ENCODE measurements at places on chromosomes 12 and 14.

- H3K4me3 ChIP-seq = no peak overlapping the region
- DNase-seq = no peak
- H3K36me3 ChIP-seq = peaks cover 3% of the 10 kb centered on the region
- no peaks in the 10 kb centered on the region for H3K27me3 ChIP-seq
- no peak overlapping the region for H3K27ac ChIP-seq
These were observed 617 bp upstream of the MGP start for GRCh38 chr12:14886271-14886670.

DNA sequence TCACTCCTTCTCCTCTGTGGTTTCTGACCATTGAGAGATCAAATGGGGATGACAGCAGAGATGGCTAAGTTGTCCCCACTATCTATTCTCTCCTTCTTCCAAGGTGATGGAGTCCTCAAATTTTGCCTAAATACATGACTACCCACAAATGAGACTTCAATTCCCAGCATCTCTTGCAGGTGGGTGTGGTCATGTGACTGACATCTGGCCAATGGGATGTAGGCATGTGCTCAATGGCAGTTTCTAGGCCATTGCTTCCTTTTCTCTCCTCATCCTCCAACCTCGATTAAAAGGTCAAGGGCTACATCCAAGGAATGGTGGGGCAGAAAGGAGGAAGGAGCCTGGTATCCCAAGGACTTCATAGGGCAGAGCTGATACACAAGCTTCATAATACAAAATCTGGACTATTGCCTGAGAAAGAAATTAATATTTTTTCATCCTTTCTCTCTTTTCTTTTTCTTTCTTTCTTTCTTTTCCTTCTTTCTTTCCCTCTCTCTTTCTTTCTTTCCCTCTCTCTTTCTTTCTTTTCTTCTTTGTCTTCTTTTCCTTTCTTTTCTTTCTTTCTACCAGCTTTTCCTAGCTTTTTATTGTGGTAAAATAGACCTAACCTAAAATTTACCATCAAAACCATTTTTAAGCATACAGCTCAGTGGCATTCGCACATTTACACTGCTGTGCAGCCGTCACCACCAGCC lies 100.9 kb upstream of the PRB2 start:
- peaks cover under 1% of the 10 kb centered on the region for H3K36me3 ChIP-seq
- no peak for DNase-seq
- H3K4me3 ChIP-seq = no peak overlapping the region
- H3K27me3 ChIP-seq = peaks cover 24% of the 10 kb centered on the region
- peaks cover 9% of the 10 kb centered on the region for H3K4me1 ChIP-seq

DNA sequence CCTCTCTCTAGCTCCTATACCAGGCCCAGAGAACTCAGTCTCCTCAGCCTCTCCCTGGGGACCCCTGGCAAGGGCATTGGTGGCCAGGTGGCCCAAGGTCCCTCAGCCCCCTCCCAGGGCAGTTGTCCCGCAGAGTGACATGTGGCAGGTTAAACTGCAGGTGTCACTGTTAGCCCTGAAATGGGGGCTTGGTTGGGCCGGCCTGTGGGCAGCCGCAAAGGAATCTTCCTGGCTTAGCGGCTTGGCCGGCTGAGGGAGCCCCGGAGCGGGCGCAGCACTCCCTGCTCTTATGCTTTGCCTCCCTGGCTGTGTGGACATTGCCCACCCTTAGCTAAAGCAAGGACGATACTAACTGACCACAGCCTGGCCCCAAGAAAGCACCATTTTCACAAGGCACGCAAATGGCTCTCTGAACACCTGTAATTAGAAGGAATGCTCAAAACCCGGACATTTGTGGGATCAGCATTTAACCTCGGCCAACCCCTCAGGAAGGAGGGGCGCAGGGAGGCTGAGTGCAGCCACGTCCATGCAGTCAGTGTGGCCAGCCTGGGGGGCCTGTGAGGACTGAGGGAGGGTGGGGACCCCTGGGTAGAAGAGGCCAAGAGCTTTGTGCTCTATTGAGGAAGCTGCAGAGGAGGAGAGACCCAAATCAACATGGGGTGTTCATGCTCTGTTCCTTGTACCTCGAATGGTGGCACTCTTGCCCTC lies 82.2 kb downstream of the PAPOLA start:
- H3K4me3 ChIP-seq = no peak overlapping the region
- H3K36me3 ChIP-seq = no peaks in the 10 kb centered on the region
- DNase-seq = no peak
- peaks cover 12% of the 10 kb centered on the region for H3K27me3 ChIP-seq

DNA sequence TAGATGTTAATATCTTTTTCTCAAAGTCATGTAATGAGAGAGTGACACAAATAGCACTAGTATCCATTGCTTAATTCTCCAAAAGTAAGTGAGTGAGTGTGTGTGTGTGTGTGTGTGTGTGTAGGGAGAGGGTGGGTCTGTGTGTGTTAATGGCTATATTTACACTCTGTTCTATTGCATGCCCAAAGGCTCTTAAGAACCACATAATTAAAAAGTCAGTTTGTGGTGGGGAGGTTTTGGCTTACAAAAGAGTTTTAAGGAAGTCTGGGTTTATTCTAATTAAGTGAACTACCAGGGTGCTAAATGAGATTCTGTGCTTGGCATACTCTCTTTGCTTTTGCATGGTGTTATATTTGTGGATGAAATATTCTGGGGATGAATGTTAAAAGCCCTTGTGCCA lies 1897.6 kb upstream of the FLRT2 start:
- H3K27me3 ChIP-seq = no peaks in the 10 kb centered on the region
- H3K27ac ChIP-seq = no peak overlapping the region
- no peak overlapping the region for H3K4me3 ChIP-seq
- peaks cover 2% of the 10 kb centered on the region for H3K36me3 ChIP-seq

DNA sequence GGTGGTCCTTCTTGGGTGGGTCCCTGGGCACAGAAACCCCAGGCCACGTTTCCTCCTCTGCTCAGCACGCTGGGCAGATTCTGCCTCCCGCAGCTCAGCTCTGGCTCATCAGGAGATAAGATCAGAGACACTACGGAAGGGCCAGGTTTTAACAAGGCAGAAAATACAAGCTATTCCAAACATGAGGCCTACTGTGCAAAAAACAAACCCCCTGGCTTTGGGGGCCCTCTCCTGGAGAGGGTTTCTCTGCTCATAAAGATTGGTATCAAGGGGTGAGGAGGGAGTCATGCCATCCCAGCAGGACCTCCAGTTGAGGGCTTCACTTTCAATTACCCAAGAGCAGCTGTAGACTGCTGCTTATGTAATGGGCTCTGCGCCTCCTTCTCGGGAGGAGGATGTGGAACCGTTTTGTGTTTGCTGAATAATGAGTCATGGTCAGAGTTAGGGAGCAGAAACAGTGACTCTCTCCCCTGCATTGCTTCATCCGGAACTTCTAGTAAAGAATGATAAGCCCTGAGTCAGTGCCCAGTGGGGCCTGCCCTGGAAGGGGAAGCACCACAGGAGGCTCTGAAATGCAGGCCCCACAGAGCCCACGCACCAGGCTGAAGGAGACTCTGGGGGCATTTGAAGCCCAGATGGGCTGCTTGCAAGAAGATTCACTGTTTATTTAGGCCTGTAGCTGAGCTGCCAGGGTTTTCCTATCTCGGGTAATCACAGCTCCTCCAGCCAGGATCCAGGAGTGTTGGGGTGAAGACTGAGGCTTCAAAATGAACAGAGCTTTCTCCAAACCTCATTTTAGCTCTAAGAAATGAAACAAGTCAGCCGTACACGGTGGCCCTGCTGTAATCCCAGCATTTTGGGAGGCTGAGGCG lies 79.3 kb downstream of the SSPN start:
- no peak for DNase-seq
- peaks cover 43% of the 10 kb centered on the region for H3K4me1 ChIP-seq
- no peaks in the 10 kb centered on the region for H3K36me3 ChIP-seq

- peaks cover 3% of the 10 kb centered on the region for H3K4me1 ChIP-seq
- no peaks in the 10 kb centered on the region for H3K27me3 ChIP-seq
- no peak for DNase-seq
- no peak overlapping the region for H3K4me3 ChIP-seq
- no peak overlapping the region for H3K27ac ChIP-seq
- peaks cover 2% of the 10 kb centered on the region for H3K36me3 ChIP-seq
These were observed 119.7 kb upstream of the DNM1L start for GRCh38 chr12:32559434-32559833.

GRCh38 chr12:114812858-114813761 lies 129.1 kb upstream of the TBX3 start:
- H3K36me3 ChIP-seq = no peaks in the 10 kb centered on the region
- H3K27me3 ChIP-seq = peaks cover 8% of the 10 kb centered on the region
- DNase-seq = no peak
- peak overlapping the region; percentile 0 for H3K4me3 ChIP-seq

GRCh38 chr14:90523961-90524875 lies 127.4 kb downstream of the CALM1 start:
- H3K27ac ChIP-seq = peak overlapping the region; percentile 54
- H3K36me3 ChIP-seq = no peaks in the 10 kb centered on the region
- no peak overlapping the region for H3K4me3 ChIP-seq

DNA sequence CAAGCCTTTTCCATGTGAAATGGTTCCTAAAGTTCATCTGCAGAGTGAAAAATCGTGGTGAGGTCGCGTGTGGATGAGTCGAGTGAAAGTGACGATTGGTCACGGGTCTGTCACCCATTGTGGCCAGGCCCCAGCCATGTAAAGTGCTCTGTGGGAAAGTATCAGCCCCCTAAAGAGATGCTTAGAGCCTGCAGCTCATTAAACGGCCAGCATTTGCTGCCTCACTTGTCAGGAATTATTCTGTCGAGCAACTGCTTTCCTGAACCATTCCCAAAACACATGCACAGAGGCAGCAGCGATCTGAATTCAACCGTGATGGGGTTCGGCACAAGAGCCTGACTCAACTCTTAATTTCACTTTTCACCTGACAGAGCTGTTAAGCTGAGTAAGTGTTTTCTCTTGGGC lies 16.0 kb downstream of the DBX2 start:
- H3K27ac ChIP-seq = no peak overlapping the region
- H3K27me3 ChIP-seq = peaks cover 37% of the 10 kb centered on the region
- no peak for DNase-seq
- H3K36me3 ChIP-seq = no peaks in the 10 kb centered on the region
- no peak overlapping the region for H3K4me3 ChIP-seq
- H3K4me1 ChIP-seq = no peaks in the 10 kb centered on the region

DNA sequence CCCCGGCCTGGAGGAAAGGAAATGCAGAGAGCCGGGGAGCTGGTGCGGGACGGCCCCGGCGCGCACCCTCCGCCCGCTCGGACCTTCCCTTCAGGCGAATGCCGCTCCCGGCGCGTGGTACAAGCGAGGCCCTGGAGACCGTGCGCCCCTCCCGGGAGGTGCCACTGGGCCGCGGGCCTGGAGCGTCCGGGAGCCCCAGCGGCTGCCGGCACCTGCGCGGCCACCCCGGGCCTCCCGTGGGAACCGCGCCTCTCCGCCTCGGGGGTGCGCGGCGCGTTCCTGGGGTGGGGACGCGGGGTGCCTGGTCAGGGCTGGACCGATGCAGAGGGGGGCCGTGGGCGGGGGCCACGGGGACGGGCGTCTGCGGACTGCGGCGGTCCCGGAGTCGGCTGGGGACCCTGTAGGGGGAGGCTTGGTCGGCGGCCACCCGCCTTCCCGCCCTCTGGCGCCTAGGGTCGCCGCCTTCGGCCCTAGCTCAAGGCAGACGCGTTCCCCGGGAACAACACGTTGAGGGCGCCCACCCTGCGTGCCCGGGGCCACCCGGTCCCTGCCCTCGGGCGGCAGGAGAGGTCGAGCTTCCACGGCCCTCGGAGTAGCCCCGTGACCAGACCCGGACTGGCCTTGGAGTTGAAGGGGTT lies 599 bp downstream of the PAPLN start:
- H3K36me3 ChIP-seq = no peaks in the 10 kb centered on the region
- peaks cover 2% of the 10 kb centered on the region for H3K27me3 ChIP-seq
- H3K27ac ChIP-seq = peak overlapping the region; percentile 81

GRCh38 chr14:29425705-29426482 lies 501.8 kb downstream of the PRKD1 start:
- no peak for DNase-seq
- H3K4me1 ChIP-seq = no peaks in the 10 kb centered on the region
- peaks cover 2% of the 10 kb centered on the region for H3K27me3 ChIP-seq
- H3K27ac ChIP-seq = no peak overlapping the region
- no peaks in the 10 kb centered on the region for H3K36me3 ChIP-seq

- H3K4me3 ChIP-seq = no peak overlapping the region
- no peak for DNase-seq
- H3K27me3 ChIP-seq = no peaks in the 10 kb centered on the region
- no peaks in the 10 kb centered on the region for H3K4me1 ChIP-seq
These were observed 1.1 kb upstream of the GNB3 start for GRCh38 chr12:6839482-6840201.

DNA sequence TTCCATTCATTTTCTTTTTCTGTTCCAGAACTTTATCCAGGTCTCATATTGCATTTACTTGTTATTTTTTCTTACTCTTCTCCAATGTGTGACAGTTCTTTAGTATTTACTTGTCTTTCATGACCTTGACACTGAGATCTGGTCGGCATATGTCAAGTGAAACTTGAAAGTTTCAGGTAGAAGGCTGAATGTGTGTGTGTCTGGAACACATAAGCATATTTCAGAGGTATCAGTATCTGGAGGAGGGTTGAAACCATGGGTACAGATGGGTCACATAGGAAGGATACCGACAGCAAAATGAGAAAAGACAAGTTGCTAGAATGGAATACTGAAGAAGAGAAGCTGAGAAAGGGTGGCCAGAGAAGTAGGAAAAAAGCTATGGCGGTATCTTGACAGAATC lies 22.5 kb upstream of the PTGDR start:
- H3K4me1 ChIP-seq = peaks cover 25% of the 10 kb centered on the region
- no peak for DNase-seq
- no peak overlapping the region for H3K27ac ChIP-seq
- peaks cover 2% of the 10 kb centered on the region for H3K36me3 ChIP-seq
- H3K27me3 ChIP-seq = peaks cover 5% of the 10 kb centered on the region

DNA sequence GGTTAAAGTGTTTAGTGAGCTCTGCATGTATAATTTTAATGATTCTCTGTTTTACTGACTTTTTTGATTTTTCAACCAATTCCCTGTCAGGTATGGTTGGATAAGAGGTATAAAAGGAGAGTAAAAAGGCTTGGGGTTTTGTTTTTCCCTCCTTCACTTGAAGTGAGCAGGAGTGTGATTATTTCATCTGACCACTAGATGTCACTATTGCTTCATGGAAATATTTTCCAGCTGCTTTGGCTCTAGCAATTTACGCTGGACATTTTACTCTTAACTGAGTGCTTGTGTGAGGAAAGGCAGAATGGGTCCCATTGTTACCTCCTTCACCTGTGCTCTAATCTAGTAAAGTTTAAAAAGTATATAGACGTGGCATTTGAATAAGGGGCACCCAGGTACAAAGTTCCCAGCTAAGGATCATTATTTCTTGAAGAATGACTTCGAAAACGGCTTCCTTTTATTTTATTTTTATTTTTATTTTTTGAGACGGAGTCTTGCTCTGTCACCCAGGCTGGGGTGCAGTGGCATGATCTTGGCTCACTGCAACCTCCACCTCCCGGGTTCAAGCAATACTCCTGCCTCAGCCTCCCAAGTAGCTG lies 66.5 kb downstream of the TBC1D30 start:
- H3K36me3 ChIP-seq = no peaks in the 10 kb centered on the region
- no peak for DNase-seq
- no peak overlapping the region for H3K27ac ChIP-seq
- peaks cover 18% of the 10 kb centered on the region for H3K27me3 ChIP-seq
- peaks cover 3% of the 10 kb centered on the region for H3K4me1 ChIP-seq
